Vagina (tissue), 2 donors: ENCODE measurements at places on chromosomes 4 and X.

GRCh38 chrX:25143596-25143995 is 127.8 kb upstream of the ARX start:
- DNase-seq, result no peak

GRCh38 chrX:143115466-143115865 is 89.7 kb downstream of the SPANXN4 start:
- DNase-seq, result no peak

DNA sequence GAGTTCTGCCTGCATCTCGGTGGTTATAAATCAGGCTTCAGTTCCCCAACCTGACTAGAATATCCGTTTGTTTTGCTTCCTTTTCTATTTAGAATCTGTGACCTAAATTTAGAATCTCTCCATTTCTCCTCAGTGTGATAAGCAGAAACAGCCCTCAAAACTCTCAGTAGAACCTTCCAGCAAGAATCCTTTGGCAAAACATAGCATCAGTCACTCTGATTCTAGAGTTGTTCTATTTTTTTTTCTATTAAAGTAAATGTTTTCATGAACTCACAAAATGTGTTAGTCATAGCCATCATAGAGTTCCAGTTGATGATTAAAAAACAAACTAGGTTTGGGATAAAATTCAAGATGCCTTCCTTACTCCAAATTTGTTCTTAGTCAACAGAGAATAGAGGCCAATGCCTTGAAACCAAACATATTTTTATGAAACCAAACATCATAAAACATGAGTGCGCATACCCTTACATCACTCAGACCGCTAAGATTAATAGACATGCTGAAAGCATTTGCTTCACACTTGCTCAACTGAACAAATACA is 13.2 kb upstream of the C1QTNF7 start:
- DNase-seq, result no peak

DNA sequence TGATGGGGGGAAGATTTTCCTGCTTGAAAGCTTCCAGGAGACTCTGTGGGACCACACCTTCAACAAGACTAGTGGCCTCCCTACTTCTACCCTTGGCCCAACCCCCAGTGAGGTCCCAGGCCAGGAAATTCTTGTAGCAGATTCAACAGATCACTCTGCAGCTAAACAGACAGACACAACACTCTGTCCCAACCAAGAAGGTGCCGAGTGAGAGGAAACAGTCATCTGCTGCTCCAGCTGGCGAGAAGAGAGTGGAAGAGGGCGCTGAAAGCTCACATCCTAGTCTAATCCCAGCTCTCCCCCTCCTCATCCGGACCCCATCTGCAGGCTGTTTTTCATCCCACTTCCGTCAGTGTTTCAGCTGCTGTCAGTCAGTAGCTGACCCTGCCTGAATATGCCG is 63.4 kb downstream of the CHRDL1 start:
- no peak for DNase-seq

GRCh38 chr4:76655566-76656479 is 220.8 kb downstream of the SHROOM3 start:
- DNase-seq, result no peak

GRCh38 chr4:37533286-37534033 is 152.7 kb downstream of the RELL1 start:
- DNase-seq, result no peak

DNA sequence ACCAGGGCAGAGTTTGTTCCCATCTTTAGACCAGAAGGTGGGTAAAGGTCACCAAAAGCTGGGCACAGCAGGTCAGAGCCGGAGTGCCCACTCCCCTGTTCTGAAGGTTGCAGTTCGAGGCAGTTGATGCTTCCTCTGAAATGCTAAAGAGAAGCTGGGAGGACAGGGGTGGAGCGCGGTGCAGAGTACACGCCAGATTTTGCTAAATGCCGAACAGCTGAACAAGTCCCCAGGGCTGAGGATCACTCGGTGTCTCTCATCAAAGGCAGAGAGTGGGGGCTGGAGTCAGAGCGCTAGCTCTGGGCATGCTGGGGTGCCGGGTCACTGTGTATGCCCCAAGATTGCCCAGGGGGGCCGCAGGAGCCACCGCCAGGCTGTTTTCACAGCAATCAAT is 197.0 kb downstream of the BCOR start:
- no peak for DNase-seq

DNA sequence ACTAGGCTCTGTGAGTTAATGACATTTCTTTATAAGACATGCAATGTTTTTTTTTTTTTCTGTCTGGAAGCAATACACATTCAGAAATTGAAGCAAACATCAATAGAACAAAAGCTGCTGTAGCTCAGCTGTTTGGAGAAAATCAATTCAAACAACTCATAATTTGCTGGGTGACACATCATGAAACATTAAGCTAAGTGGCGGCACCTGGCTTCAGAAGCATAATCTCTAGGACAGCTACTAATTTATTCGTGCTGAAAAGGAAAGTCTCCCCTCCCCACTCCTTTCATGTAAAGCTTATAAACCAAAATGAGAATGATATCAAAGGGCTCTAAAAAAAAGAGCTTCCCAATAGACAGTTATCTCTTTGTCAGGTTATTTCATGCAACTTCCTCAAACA is 73.9 kb downstream of the LUZP4 start:
- DNase-seq, result no peak

DNA sequence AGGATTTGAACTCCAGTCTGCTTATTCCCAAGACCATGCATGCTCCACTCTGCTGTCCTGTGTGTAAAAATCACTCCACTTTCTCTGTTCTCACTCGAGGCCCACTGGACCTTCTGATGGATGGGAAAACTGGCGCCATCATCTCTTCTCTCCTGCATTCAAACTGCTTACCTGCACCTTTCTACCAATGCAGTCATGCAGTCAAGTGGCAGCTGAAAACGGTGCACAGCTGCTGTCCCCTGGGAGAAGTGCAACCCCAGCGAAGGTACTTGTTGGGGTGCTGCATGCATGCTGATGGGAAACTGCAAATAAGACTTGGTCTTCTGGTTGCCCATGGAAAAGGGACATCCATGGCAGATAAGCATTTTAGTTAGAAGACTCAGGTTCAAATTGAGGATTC is 147.1 kb downstream of the EVC2 start:
- DNase-seq, result peak; percentile 34

DNA sequence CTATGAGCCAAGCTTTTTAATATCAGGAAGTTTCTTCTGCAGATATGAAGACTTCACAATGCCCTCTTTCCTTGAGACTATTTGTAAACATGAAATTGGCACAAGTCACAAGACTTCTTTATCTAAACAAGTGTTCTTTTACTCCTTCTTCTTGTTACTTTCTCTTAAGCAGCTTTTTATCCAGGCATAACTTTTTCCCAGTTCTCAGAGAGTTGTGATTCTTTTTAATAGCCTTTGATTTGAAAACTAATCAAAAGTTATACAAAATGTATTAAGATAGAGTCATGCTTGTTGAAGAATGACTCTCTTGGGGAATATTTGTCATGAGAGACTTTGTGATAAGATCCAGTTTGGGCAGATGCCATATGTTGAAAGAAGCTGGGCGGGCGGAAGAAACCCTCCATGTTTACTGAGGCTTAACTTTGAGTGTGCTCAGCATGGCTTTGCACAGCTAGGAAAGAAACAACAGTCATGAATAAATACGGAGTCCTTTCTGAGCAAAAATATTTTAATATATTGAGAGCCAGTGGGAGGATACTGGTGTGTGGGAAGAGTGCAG is 39.3 kb downstream of the SYTL5 start:
- DNase-seq, result no peak

DNA sequence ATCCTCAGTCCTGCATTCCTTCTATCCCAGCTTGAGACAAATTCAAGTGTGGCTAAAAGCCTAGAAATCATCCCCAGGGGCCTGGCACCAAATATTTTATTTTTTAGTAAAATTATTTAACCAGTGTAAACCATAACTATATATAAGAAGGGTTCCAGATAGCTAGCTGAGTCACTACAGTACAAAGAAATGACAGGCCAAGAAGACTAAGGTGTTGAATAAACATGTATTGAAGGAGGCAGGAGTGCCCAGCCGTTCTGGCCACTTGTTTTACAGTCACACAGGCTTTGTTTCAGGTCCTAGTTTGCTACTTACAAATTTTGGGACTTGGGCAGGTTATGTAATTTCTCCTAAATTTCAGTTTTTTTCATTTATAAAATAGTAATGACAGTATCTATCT is 225.9 kb upstream of the PITX2 start:
- DNase-seq, result no peak

DNA sequence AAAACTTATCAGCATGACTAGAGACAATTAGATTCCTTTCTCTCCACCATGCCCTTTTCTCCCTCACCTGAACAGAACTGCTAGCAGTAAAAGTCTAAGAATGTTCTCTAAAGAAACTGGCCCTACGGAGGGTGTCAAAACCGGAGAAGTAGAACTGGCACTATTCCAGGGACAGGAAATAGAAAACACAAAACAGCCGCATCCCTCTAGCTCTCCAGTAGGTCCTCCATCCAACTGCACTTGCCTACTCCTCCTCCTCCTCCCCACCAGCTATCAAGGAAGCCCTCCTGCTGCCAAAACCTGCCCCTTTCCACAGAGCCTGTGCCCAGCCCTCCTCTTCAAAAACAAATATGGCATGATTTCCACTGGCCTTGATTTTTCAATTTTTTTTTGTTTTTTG is 28.4 kb downstream of the FUNDC1 start:
- DNase-seq, result no peak

DNA sequence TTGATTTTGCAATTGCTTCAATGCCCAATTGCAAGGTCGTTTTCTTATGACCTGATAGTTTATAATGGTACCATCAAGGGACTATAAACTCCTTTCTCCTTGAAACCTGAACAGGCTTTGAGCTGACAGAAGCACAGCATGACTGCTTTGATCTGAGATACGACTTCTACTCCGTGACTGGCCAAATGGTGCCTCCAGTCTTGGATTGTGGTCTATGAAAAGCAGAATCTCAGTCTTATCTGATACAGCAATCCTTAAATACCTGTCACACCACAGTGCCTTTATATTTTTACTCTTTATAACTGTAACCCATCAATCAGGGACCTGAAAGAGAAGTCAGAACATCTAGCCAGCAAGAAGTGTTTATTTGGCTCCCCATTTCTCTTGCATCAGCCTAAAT is 93.1 kb downstream of the DOCK11 start:
- no peak for DNase-seq

- no peak for DNase-seq
Observed at GRCh38 chr4:169128902-169129301, 118.8 kb upstream of the CBR4 start.

GRCh38 chrX:10859353-10859752 is 239.0 kb upstream of the MID1 start:
- no peak for DNase-seq

- no peak for DNase-seq
Observed at GRCh38 chr4:39037941-39038340, 5.7 kb upstream of the TMEM156 start.

DNA sequence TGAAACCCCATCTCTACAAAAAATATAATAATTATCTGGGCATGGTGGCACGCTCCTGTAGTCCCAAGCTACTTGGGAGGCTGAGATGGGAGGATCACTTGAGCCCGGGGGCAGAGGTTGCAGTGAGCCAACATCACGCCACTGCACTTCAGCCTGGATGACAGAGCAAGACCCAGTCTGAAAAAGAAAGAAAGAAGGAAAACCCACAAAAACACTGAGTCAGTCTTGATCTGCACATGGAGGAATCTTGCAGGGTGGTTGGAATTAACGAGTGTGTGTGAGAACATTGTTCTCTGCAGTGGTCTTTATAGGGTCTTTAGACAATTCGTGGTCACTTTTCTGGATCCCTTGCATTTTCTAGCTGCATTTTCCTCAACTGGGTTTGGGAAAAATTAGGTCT is 23.2 kb downstream of the ADD1 start:
- no peak for DNase-seq

DNA sequence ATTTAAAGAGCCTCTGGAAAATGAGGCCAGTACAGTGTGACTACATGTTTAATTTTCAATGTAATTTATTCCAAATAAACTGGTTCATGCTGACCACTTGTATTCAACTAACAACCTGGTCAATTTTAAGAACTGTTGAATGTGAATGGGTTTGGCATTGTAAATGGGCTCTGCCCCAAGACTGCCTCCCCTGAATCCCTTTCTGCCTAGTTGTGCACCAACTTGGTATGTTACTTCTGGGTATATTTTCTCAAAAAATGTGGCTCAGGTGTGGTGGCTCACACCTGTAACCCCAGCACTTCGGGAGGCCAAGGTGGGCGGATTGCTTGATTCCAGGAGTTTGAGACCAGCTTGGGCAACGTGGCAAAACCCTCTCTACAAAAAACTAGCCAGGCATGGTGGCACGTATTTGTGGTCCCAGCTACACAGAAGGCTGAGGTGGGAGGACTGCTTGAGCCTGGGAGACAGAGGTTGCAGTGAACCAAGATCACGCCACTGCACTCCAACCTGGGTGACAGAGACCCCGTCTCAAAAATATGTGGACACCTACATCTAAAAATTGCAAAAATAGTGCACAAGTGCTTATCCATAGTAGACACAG is 7.2 kb downstream of the RPL9 start:
- peak; percentile 47 for DNase-seq

- no peak for DNase-seq
Observed at GRCh38 chrX:2903366-2903765, 25.8 kb downstream of the ARSD start.

DNA sequence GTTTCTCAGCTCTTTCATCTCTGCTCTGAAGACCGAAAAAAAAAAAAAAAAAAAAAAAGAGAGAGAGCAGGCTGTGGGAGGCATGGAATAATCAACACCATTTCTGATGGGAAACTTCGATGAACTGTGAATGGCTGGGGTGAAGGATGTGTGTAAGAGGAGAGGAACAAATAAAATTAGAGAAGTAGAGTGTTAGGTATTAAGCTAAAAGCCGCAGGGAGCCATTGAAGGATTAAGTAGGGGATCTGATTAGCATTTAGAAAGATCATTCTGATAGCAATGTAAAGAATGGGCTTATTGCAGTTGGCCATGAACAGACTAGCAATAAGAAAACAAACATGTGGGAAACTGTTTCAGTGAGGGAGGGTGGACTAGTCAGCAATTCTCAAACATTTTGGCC is 33.6 kb upstream of the JADE1 start:
- no peak for DNase-seq

DNA sequence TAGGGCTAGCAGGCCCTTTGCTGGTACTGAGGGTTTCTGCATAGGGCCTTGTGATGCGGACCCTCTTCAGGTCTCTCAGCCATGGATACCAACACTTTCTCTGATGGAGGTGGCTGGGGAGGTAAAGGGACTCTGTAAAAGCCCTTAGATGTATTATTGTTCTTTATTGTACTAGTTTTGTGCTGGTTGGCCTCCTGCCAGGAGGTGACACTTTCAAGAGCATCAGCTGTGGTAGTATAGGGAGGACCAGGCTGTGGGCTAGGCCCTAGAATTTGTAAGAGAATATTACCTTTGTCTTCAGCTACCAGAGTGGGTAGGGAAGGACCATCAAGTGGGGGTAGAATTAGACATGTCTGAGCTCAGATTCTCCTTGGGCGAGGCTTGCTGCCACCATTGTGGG is 936.3 kb downstream of the CENPC start:
- DNase-seq, result no peak

GRCh38 chrX:111467896-111468295 is 43.5 kb upstream of the SERTM2 start:
- no peak for DNase-seq

DNA sequence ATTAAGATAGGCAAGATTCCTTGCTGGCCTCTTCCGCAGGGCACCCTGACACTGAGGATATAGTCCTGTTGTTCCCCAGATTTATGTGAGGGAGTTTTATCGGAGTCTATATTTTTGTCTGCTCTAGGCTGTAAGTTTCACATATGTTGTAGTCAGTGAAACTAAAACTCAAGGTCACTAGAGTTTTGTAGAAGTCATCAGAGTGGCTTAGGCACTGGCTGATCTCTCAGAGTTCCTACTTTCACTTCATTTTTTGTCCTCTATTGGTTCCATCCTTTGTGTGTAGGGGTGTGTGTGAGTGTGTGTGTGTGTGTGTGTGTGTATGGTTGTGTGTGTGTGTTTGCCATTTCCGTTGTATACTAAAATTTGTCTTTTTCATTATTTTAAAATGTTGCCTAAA is 577.5 kb downstream of the IQCM start:
- DNase-seq, result no peak
